ENCODE measurements at places on chromosomes 13 and 19.

DNA sequence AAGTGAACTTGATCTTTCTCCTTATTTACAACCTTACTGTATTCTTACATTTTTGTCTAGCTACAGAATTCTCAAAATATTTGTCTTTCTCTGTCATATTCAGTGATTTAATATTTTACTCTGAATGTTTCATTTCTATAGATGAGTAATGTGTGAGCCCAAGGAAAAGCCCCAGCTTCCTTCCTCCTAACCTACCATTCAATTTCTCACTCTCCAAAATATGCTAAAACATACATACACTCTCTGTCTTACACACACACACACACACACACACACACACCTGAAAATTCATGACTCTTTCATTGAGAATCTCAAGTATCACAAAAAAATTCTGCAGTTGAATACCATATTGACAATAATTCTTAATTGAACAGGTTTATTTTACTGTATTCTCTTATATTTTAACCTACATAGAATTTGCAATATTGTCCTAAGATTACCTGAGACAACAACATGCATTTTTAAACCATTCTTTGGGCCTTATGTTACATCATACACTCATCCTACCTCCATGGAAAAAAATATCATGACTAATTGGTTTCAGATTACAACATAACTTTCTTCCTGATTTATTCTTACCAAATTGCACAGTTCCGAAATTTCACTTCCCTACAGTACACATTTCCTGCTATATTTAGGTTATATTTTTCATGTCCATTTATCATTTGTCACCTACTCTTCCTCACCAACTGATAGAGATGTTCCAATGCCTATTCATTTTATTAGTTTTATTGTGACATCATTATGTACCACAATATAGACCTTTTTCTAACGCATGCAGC is 1965.6 kb upstream of the PCDH20 start:
- no peak for DNase-seq

DNA sequence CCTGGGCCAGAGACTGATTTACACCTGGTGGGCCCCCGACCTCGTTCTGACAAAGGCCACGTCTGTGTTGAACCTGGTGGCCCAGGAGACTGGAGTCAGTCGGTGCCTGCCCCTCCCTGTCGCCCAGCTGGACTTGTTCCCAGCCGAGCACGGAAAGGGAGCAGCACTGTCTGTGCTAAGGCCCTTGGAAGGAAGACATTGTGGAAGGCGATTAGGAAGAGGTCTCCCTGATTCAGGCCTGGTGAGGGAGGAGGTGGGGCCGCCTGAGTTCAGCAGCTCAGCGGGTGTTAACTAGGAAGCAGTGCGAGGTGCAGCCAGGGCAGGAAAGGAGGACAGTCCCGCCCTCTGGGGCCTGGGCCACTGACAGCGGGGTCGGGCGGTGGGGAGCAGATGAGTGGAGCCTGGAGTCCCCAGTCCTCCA is 64.7 kb downstream of the GPR12 start:
- no peak for DNase-seq

DNA sequence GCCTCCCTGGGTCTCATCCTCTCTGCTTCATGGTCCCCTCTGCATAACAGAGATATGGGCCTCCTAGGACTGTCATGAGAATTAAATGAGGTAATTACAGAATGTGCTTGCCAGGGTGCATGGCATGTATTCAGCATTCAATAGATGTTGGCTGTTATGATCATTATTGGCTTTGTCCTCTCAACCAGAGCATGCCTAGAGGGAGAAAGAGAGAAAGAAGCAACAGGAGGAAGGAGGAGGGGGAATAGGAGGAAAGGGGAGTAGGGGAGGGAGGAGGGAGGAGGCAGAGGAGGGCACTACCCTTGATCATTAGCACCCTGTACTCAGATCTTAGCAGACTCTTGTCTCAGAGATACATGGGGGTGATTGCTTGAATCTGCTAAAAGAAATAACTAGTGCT is 41.0 kb upstream of the SIAH3 start:
- DNase-seq: no peak

GRCh38 chr19:29953352-29954247 is 11.6 kb downstream of the URI1 start:
- DNase-seq: no peak

- no peak for DNase-seq
Observed at GRCh38 chr19:33621065-33621785, 528 bp upstream of the CHST8 start.

DNA sequence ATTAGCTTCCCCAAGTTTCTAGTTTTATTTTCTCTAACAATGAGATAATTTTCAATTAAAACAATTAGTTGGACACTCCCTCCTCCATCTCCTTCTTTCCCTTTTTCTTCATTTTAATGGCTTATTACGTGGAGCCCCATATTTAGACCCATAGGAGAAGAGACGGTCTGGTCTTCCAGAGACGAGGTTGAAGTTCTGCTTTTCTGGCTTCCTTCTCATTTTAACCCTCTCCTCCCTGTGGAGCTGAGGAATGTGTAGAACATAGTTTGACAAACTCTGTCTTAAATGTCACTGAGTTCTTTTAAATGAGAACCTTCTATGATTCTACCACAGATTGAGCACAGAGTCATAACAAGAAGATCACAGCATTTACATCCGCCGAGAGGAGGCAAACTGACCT is 86.8 kb downstream of the EDNRB start:
- no peak for DNase-seq

- DNase-seq: no peak
Observed at GRCh38 chr19:54387991-54388801, 23.5 kb upstream of the LAIR1 start.

GRCh38 chr19:940591-941291 is 14.9 kb downstream of the ARID3A start:
- peak; percentile 95 for DNase-seq

- DNase-seq: no peak
Observed at GRCh38 chr19:16100524-16100923, 11.2 kb upstream of the RAB8A start.

Data from hematopoietic multipotent progenitor cell treated with erythropoietin and hydrocortisone succinate and interleukin-3 and kit ligand, for 17 days (in vitro differentiated cells).